ENCODE measurements at places on chromosomes 12 and 14.

DNA sequence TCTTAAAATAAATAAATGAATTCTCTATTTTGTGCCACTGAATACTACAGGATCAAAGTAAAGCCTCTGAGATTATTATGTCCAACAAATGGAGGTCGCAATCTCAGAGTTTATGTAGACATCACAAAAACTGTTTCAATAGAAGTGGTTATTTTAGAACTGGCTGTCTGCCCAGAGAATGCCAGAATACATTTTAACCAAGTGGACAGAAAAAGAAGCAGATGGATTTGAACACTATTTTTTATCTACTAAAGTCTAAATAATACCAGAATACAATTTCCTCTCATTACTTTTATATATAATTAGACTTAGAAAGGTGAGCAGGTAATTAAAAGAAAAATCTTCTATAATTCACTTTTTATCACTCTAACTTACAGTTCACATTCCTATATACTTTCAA lies 118.3 kb downstream of the MED13L start:
- no peak for DNase-seq

GRCh38 chr14:54487771-54488170 lies 1.0 kb downstream of the GMFB start:
- DNase-seq: no peak

- no peak for DNase-seq
These were observed 34.2 kb upstream of the PYGL start for GRCh38 chr14:50978529-50978871.

DNA sequence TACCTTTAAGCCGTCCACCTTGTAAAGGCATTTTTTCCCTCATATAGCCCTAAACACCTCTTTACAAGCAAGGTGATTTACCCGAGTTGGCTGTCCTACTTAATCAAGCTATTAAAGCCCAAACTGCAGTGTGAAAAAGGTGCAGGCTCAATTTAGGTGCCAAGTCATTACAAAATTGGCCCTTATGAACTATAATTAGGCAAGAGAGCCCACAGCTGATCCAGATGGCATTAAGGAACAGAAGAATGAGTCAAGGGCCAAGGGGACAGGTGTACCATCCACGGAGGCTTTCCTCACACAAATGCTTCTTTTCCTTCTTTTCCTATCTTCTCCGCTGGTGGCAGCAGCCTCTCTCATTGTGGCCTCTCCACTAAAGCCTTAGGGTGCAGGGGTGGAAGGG lies 90.5 kb downstream of the TTC8 start:
- DNase-seq: no peak

DNA sequence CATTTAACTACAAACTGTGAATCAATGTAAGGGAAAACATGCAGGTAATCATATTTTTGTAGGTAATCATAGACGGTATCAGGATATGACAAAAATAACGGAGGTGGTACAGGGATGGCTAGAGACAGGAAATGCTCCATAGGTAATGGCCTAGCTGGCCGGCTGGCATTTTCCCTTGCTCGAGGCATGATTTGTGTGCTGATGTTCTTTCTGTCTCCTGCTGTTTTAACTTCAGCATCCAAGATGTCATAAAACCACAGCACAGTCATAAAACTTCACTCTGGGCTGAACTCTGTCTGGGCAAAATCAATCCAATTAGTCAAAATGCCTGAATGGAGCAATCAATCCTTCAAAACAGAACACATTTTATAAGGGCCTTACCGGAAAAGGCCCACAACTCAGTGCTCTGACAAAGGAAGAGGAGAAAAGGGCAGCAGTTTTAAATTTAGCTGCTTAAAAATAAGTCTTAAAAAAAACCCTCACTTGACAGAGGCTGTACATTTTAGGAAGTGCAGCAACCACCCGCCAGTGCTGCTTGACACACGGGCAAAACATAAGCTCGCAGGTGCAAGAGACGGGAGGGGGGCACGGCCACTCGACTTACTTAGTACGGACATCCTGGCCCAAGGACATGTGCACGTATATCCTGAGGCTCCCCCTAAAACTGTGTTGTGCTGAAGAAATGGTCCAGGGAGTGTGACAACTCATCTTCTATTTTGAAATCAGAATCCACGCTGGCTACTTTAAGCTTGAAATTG lies 40.5 kb upstream of the GPR68 start:
- DNase-seq: no peak

GRCh38 chr12:132279184-132279889 lies 50.1 kb downstream of the GALNT9 start:
- no peak for DNase-seq

- no peak for DNase-seq
These were observed 22.7 kb upstream of the ARID4A start for GRCh38 chr14:58275527-58276190.

- no peak for DNase-seq
These were observed 581.9 kb downstream of the VRK1 start for GRCh38 chr14:97379091-97379531.

DNA sequence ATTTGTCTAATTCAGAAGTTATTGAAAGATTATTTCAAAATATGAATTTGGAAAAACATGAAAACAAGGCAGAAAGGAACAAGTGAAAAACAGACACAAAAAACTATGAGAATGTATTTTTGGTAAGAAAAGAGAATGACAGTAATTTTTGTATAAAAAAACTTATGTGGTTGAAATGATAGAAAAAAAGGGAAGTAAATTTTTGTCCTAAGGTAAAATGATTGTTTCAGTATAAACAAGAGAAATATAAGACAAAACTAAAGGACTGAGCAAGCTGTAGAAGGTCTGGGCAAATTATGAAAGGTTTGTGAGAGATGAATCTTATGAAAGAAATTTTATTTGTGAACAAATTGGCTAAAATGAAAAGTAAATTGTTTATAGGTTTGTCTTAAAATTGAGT lies 44.6 kb downstream of the CEP83 start:
- DNase-seq: no peak

GRCh38 chr14:103139132-103140025 lies 16.1 kb downstream of the TNFAIP2 start:
- DNase-seq: no peak

DNA sequence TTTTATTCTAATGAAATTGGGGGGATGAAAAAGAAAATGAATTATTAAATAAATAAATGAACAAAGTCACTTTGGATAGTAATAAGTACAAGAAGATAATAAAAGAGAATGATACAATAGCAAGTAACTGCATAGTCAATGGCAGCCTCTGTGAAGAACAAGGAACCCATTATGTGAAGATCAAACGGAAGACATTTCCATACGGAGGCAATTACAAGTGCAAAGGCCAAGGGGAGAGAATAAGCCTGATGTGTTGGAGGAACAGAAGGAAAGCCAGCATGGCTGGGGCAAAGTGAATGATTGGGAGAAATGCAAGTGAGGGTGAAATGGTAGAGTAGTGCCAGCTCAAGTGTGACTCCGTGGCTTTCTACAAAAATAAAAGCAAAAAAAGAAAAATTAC lies 43.9 kb upstream of the CHPT1 start:
- DNase-seq: no peak

- no peak for DNase-seq
These were observed 21.4 kb downstream of the ZFC3H1 start for GRCh38 chr12:71642264-71642663.

- no peak for DNase-seq
These were observed 57.8 kb downstream of the LRP6 start for GRCh38 chr12:12209043-12209442.

DNA sequence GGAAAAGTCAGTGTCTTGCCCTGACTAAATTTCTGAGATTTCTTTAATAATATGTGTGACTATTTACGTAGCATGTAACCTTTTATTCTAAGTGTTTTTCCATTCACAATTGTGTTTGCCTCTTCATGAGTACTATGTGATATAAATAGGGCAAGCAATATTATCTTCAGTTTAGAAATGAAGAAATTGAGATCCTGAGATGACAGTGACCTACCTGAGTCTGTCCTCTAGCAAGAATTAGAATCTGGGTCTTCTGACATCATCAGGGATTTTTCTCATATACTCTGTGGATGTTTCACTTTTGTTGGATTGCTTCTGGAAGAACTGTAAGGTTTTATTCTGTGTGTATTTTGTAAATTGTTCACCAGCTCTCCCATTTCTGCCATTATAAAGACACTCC lies 35.0 kb downstream of the TMTC2 start:
- no peak for DNase-seq

GRCh38 chr14:60188115-60188514 lies 22.9 kb upstream of the DHRS7 start:
- no peak for DNase-seq

DNA sequence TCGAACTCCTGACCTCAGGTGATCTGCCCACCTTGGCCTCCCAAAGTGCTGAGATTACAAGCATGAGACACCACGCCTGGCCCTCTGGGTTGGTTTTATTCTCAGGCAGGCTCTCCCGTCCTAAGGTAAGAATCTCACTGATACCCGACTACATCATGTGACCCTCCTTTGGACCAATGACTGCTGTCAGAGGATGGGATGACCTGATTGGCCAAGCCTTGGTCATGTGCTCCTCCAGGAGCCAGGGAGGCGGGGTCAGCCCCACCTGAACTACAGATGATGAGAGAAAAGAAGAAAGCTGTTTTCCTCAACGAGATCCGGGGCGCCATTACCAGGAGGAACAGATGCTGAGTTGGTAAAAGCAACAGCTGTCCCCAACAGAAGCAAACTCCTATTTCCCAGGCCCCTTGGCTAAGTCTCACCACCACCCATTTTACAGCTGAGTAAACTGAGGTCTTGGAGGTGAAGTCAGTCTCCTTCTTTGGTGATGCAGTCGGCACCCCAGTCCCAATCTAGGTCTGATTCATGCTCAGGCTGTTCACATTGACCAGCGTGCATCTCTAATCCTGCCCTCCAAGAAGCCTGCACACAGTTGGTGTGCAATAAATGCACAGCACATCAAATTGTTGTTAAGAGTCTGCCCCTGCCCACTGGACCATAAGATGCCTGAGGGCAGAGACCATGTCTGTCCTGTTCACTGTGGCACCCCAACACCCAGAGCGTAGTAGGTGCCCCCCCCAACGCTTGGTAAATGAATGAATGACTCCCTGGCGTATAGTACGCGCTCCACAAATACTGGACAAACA lies 118.8 kb downstream of the SCARB1 start:
- no peak for DNase-seq

DNA sequence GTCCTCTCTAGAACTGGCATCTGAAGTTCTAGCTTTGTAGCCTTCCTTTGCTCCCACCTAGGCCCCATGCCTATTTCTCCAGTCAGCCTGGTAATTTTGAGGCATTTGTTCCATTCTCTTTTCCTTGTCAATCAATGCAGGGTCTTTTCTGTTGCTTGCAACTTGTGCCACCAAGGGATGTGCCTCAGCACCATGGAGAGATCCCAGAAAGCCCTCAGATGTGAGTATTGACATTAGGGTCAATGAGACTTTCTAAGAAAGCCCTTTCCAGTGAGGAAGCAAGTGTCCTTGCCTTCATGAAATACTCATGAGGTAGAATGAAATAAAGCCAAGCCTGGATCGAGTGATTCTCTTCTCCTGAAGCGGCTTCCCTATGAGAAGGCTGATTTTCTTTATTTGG lies 213.9 kb downstream of the SLC15A4 start:
- no peak for DNase-seq

DNA sequence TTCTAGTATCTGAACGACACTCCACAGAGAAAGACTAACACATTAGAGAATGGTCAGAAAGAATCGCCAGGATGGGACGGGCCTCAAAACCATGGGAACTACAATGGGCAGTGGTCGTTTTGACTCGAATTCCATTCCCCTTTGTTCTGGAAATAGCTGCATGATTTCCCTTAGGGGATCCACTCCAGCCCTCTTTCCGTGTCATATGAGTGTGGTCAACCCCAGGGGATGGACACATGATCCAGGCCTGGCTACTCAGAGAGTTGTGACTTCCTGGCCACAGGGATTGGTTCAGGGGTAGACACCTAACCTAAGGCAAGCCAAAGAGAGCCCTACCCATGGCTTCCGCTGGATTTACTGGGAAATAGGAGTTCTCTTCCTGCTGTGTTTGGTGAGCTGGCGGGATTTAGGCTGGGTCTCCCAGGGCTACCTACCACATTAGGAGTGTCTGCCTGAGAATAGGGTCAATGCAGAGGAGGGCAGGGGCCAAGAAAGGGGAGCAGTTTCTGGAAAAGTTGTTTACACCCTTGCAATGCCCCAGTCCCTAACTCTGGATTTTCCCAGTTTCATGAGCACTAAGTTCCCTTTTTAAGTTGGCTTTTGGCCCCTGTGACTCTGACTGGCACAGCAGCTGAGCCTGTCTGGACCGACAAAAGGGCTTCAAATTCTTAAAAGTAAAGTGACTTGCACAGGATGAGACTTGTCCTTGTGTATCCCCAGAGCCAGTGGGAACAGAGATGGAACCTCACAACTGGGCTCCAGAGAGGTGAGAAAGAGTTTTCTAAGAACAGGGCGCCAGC lies 28.1 kb upstream of the GPATCH2L start:
- no peak for DNase-seq

- DNase-seq: no peak
These were observed 2.8 kb upstream of the NFE2 start for GRCh38 chr12:54303640-54304039.

DNA sequence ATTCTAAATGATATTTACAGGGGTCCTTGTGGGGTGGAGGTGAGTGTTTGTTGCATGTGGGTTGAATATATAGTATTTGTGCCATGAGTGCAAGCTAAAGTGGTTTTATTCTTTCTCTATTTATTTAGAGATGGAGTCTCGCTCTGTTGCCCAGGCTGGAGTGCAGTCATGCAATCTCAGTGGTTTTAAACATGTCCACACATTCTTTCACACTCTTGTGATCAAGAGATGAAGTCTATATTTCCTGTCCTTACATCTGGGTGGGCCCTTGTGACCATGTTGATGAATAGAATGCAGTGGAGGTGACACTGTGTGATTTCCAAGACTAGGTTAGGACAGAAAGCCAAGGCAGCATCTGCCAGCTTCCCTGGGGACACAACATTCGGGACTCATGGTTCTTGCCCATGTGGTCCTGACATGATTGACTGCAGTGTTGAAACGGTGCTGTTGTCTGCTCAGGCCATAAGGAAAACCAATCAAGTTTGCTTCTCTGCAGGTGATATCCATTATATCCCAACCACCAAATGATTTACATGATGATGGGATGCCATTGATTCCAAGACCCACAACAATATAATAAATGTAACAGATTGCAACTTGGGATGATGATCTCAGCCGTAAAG lies 172.6 kb downstream of the SUDS3 start:
- DNase-seq: no peak

- DNase-seq: no peak
These were observed 5.2 kb upstream of the SSH1 start for GRCh38 chr12:108862588-108862959.

- DNase-seq: no peak
These were observed 198.3 kb upstream of the PDZRN4 start for GRCh38 chr12:40989785-40990184.

- no peak for DNase-seq
These were observed 35.0 kb downstream of the ITPR2 start for GRCh38 chr12:26798023-26798422.

DNA sequence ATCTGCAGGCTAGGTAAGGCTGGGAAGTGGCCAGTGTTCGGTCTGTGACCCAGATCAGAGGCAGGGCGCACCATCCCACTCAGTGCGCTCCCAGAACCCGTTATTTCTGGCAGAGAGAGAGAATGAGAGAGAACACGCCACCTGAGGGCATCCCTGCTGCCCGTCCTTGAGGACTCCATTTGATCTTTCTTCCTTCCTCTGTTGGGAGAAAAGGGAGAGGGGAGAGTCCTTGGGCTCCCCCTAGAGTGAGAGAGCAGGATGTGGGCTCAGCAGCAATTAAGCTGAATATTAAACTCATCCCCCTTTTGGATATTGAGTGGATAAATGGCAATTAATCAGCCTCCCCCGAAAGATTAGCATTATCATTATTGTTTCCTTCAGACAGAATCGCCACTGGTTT lies 70.6 kb downstream of the IFT43 start:
- DNase-seq: no peak

- DNase-seq: no peak
These were observed 207.6 kb upstream of the FOXN3 start for GRCh38 chr14:89624500-89625156.
